Stimulated activated CD4-positive, alpha-beta T cell treated with anti-CD3 and anti-CD28 coated beads, Interleukin-1b, Interleukin-23, amount 100 ng/mL, for 24 hours (primary cell): ENCODE measurements at places on chromosomes 2 and 18.

- DNase-seq, result no peak
Measured at GRCh38 chr2:106577255-106577651, 90.1 kb downstream of the CD8B2 start.

DNA sequence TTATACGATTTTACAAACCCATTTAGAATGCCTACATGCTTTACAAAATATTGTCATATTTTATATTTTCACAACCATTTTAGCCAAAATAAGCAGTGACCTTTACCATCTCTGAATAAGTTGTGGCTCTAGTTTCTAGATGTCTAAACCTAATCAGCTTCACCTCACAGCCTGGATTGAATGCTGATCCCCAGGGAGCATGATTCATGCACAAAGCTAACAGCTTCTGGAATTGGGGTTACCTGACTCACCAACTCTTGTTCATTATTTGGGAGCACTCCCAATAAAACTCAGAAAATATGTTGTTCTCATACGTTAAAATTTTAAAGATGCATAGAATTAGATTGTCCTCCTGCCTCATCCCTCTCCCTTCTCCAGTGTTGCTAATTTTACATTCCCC is 611.7 kb upstream of the NETO1 start:
- DNase-seq, result no peak

DNA sequence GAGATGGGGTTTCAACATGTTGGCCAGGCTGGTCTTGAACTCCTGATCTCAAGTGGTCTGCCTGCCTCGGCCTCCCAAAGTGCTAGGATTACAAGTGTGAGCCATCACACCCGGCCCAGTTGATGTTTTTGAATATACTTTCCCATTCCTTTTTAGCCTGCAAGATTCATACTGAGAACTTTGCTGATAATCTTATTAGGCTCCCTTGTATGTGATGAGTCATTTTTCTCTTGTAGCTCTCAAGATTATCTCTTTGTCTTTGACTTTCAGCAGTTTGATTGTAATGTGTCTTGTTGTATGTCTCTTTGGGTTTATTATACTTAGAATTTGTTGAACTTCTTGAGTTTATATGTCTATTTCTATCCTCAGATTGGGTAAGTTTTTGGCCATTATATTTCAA is 81.4 kb downstream of the OTX1 start:
- no peak for DNase-seq

DNA sequence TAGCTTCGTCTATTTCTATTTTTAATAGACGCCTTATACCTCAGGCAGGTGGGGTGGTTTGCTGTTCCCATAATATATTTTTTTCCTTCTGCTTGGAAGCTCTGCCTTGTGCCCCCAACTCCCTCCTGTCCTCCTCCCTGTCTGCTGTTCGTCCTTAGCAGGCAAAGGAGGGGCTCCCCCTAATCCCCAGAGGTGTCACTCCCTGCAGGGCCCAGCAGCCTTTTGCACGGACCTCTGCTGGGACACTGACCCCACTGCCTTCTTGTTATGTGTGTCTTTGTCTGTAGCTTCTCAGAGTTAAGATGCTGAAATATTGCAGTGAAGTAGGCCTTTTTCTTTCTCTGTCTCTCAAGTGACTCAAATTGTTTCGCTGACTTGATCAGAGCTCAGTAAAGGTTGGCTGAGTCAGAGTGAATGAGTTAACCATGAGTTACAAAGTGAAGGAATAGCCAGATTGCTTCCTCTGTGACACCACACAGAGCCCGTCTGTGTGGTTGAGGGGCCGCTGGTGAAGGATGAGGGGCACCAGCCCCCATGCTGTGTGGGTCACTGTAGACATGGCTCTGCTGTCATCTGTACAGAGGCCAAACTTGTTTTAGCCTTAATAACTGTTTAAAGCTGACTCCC is 47.7 kb downstream of the PRKCE start:
- no peak for DNase-seq
